ENCODE measurements at places on chromosomes 7 and 10.

DNA sequence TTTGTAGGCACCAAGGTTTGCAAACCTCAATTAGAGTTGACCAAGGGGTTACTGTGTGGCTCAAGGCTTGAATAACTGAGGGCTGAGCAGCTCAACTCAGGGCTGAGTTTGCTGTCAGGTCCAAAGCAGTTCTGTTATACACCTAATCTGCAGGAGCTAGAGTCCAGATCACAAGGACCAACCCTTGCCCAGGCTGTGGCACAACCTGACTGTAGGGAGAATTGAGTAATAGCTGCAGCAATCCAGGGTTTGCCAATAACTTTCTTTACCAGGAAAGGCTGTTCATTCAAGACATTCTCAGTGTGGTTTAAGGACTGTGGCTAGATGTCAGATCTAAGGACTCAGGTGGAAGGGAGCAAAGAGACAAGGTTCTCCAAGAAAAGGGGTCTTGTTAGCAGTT, 115.6 kb upstream of the IMMP2L start:
- DNase-seq: no peak

GRCh38 chr10:85720931-85721590, 645.5 kb downstream of the GRID1 start:
- no peak for DNase-seq

GRCh38 chr10:17004801-17005380, 124.7 kb downstream of the CUBN start:
- DNase-seq: no peak

DNA sequence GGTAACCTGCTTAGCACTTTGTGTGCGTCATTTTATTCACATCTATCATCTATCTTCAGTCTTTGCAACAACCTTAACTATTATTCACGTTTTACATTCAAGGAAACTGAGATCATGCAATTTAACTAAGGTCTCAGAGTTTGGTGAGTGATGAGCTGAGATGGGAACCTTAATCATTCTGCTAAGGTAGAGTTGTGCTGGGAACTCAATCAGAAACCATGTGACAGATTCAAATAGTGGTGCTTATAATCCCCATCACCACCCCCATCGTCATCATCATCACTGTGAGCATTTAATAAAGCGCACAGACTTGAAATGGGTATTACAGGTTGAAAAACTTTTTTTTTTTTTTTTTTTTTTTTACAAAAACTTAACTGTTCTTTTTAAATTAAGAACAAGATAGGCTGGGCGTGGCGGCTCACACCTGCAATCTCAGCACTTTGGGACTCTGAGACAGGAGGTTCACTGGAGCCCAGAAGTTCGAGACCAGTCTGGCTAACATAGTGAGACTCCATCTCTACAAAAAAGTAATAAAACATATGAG, 160.9 kb downstream of the PIP4K2A start:
- no peak for DNase-seq

DNA sequence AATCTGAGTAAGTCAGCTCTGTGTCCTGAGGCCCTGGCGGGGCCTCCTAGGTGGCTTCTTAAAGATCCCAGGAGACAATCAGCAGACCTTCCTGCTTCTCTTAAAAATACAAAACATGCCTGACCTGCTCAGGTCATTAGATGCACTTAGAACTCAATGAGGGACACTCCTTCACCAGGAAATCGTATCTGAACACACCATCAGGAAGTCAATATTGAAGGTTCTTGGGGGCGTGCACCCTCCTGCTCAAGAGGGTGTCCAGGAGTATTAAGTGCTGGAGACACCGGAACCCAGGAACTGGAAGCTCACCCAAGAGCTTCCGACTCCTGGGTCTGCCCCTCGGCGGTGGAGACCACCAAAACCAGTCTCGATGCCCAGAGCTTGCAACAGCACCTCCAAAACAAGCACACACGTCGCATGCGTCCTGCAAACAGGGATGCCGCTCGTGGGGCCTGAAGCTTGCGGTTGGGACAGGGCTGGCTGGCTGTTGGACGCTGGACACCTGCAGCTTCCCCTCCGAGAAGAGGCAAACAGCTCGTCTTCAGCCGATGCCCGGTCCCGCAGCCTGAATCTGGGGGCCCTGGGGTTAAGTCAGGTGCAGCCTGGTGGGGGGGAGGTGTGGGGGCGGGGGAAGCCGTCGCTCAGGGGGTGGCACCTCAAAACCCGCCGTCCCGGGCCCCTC, 803 bp downstream of the RAPGEF5 start:
- no peak for DNase-seq

GRCh38 chr7:122767339-122767738, 64.6 kb upstream of the RNF148 start:
- no peak for DNase-seq

GRCh38 chr10:58886406-58886805, 290.0 kb upstream of the PHYHIPL start:
- DNase-seq: no peak

GRCh38 chr10:94115725-94116124, 122.0 kb downstream of the PLCE1 start:
- DNase-seq: no peak

- no peak for DNase-seq
Measured at GRCh38 chr7:99601656-99602310, 3.7 kb downstream of the TMEM225B start.

- DNase-seq: no peak
Measured at GRCh38 chr10:89100680-89101079, 106.4 kb downstream of the CH25H start.

GRCh38 chr10:14820010-14820774, 17.6 kb downstream of the CDNF start:
- no peak for DNase-seq

GRCh38 chr7:143305423-143306070, 10.4 kb upstream of the CLCN1 start:
- no peak for DNase-seq

DNA sequence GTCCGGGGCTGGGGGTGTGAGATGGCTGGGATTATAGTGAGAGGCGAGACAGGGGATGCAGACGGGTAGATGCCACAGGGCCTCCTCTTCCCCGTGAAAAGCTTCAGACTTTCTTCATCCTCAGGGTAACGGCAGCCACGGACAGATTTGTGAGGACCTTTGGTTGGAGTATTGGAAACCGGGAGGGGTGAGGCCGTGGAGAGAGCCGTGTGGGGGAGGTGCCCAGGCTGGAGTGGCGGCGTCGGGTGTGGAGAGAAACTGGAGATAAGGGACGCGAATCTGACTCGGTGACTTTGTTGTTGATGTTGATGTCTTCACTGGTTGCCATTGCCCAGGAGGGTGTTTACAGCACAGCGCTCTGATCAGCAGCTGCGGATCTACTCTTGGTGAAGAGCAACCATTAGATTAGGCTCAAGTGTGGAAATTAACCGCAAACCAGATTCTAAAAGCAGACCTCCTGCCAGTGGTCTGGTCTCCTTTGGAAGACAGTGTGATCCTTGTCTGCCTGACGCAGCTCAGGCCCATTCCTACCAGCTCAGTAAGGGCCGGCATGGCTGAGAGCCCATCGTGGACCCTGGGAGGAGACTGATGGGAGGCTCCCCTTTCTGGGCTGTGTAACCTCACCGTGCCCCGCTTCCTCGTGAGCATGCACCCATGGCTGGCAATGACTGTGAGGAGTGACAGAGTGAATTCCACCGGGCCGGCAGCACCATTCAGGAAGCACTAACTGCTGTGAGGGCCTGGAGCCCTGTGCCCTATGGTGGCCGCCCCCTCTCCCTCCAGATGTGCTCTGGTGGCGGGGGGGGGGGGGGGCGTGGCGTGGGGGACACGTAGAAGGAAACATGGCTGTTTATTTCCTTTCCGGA, 90.3 kb downstream of the INPP5A start:
- no peak for DNase-seq

- DNase-seq: peak; percentile 24
Measured at GRCh38 chr7:73811760-73812168, 19.0 kb upstream of the CLDN4 start.

GRCh38 chr7:132739271-132739955, 163.1 kb upstream of the PLXNA4 start:
- no peak for DNase-seq

GRCh38 chr7:80183900-80184685, 49.5 kb downstream of the GNAI1 start:
- DNase-seq: no peak

- DNase-seq: no peak
Measured at GRCh38 chr7:139640681-139641080, 117.2 kb downstream of the CLEC2L start.

DNA sequence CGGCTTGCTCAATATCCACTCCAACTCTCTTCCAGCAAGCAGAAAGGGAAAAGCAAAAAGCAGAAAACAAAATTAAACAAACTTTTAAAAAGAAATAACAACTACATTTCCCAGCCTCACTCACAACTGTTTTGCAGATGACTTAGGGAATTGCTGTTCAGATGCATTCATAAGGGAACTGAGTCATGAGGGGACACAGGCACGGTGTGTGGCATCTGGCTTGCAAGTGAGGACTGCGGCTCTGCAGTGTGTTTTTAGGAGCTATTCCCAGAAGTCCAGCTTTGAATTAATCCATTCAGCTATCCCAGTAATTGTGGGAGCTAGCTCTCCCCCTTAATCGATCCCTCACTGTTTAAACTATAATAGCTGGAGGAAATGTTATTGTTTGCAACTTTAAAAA, 30.3 kb downstream of the PTN start:
- DNase-seq: no peak

- no peak for DNase-seq
Measured at GRCh38 chr10:86497621-86498020, 24.0 kb downstream of the WAPL start.

DNA sequence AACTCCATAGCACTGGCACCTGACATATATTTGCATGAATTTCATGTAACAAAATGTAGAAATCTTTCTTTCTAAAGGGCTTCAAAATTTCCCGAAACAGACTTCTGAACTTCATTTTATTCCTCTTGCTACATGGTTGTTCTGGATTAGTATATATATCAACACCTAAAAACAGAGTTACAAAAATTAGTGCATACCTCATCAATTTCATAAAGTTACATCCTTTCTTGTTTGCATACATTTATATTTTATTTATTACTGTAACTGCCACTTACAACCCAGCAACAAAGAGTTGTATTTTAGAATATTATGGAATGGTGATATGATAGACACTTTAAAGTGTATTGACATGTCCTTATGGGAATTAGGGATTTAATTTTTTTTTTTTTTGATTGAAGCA, 2.0 kb upstream of the ITGB8 start:
- no peak for DNase-seq

DNA sequence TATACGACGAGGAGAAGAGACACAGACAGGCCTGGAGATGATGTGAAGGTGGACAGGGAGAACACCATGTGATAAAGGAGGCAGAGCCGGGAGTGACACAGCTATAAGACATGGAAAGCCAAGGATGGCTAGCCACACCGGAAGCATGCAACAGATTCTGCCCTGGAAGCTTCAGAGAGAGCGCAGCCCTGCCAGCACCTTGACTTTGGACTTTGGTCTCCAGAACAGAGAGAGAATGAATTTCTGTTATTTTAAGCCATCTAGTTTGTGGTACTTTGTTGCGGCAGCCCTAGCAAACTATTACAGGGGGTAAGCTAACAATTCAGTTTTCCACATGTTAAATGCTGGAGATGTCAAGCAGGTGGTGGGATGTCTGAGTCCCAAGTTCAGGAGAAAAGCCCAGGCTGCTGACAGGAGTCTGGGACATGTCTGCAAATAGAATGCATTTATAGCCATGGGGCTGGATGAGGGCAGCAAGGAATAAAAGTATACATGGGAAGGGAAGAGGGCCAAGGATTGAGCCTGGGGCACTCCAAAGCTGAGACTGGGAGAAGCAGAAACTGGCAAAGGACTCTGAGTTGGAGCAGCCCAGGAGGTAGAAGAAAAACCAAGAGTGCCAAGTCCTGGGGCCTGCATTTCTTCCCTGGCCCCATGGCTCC, 65.1 kb downstream of the ATXN7L1 start:
- DNase-seq: no peak

DNA sequence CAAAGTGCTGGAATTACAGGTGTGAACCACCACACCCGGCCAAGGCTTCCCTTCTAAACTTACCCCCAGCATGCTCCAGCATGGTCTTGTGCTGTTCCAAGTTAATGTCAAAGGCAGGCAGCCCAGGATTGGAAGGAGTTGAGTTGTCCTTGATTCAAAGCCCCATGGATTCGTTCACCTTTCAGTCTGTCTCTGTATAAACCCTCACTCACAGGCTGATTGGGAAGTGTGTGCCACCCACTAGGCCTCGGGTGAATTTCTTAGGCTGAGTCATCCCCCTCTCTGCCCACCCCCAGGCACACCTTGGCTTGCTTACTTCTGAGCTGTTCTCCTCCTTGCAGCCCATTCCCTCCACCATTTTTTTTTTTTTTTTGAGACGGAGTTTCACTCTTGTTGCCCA, 13.3 kb upstream of the PRDX3 start:
- no peak for DNase-seq

DNA sequence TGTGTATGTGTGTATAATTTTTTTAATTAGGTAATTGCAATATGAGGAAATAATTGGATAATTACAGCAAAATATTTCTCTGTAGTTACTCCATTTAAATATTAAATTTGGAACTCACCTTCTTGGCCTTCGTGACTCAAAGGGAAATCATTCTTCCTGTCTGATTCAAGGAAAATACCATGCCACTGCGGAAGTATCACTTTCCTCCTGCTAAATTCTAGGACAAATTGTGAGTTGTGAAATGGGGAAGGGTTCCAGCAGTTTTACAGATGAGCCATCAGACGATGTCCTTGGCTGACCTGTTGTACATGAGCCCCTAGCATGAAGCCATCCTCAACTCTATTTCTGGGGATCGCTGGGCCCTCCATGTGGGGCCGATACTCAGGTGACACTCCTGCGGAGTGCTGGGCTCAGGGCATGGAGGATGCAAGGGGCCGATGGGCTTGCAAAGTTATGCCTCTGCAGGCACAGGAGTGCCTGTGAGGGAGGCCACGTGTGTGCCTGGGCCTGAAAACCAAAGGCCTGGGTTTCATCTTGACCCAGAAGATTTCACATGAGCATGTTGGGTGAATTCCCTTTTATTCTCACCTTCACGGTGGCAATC, 179.6 kb upstream of the TCERG1L start:
- DNase-seq: no peak

GRCh38 chr10:61921143-61921542, 19.6 kb downstream of the ARID5B start:
- no peak for DNase-seq
